ENCODE measurements at places on chromosomes 16 and 17. TPM values are rescaled to one million over a fixed set of nuclear protein-coding genes. Genes with fewer than 3 reads are reported as not detected.

Gene SEPTIN1
- total RNA-seq, result not detected

Gene SYT17
- under 0.01 TPM for total RNA-seq

Gene GSG1L
- total RNA-seq, result not detected

Gene SMIM5
- total RNA-seq, result 0.28 TPM

Gene ARHGAP44
- 4.8 TPM for total RNA-seq

Gene GTF3C1
- total RNA-seq, result 56.7 TPM

Gene ELMO3
- 0.38 TPM for total RNA-seq

Gene KCNJ2
- 3.9 TPM for total RNA-seq

Gene CCL11
- total RNA-seq, result 1.1 TPM

Gene IGFBP4
- total RNA-seq, result 518 TPM

Gene SLC25A10
- total RNA-seq, result 5.6 TPM

Gene ASPHD1
- 13.0 TPM for total RNA-seq

Gene ICAM2
- 27.9 TPM for total RNA-seq

Gene BCAS3
- total RNA-seq, result 17.2 TPM

Gene P2RX1
- total RNA-seq, result 0.38 TPM

All from regular cardiac myocyte (primary cell).